ENCODE measurements at places on chromosomes 11 and 22. TPM values are rescaled to one million over a fixed set of nuclear protein-coding genes. Genes with fewer than 3 reads are reported as not detected.

Gene LRRC4C
- not detected for total RNA-seq

Gene HIC2
- total RNA-seq = 9.7 TPM

- no peaks in the 10 kb centered on the region for H3K4me1 ChIP-seq
- H3K27ac ChIP-seq = no peak overlapping the region
- H3K36me3 ChIP-seq = peaks cover 81% of the 10 kb centered on the region
- no peak for DNase-seq
- no peaks in the 10 kb centered on the region for H3K27me3 ChIP-seq
Measured at GRCh38 chr22:31605851-31606585, 56.0 kb downstream of the PISD start.

Gene MN1
- 0.39 TPM for total RNA-seq

DNA sequence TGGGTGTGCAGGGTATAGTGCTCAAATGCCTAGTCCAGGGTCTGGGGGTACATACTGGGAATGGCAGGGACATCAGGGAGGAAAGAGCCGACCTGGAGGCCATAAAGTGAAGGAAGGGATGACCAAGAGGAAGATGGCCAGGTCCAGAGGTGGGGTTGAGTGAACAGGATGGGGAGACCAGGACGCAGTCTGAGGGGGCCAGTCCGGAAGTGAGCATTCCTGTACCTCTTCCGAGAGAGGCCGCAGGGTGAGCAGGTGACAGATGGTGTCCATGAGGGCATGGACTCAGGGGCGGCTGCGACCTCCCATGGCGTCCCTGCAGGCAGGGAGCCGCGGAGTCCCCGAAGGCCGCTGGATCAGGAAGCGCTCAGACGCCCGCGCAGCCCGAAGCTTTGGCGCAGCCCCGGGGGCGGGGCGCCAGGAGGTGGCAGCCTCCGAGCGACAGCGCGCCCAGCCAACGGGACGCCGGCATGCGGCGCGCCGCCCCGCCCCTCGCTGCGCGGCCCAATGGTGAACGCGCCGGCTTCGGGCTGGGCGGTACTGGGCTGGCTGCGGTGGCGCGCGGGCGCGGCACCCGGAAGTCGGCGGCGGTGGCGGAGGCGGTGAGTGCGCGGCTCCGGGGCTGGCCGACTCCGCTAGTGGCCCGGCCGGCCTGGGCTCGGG lies at the start of gene TANGO2:
TANGO2 (plus strand) TSS at position 578 of the 663 bp plus-strand sequence. CDS start 15,689 bp downstream, outside the sequence.
- H3K27me3 ChIP-seq = no peaks in the 10 kb centered on the region
- H3K4me3 ChIP-seq = peak within 1 kb of the TSS; percentile 79
- peak within 1 kb of the TSS; percentile 78 for H3K27ac ChIP-seq

DNA sequence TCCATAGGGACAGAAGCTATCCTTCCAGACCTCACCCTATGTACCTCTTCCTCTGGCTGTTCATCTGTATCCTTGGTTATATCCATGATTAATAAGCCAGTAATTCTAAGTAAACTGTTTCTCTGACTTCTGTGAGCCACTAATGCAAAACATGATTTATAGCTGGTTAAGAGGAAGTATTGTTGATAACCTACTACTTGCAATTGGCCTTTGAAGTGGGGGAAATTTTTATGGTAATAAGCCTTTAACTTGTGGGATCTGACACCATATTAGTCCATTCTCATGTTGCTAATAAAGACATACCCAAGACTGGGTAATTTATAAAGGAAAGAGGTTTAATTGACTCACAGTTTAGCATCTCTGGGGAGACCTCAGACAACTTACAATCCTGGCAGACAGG lies 21.9 kb downstream of the CASP12 start:
- no peak for DNase-seq
- H3K27me3 ChIP-seq = no peaks in the 10 kb centered on the region
- peak overlapping the region; percentile 76 for H3K27ac ChIP-seq
- H3K4me1 ChIP-seq = peaks cover 18% of the 10 kb centered on the region

Gene OR2AG2
- total RNA-seq = not detected

Gene LGALS12
- total RNA-seq = 0.94 TPM

Gene CCDC15
- total RNA-seq = 0.64 TPM

Gene MRGPRE
- not detected for total RNA-seq

Gene MYEOV
- 1.0 TPM for total RNA-seq

DNA sequence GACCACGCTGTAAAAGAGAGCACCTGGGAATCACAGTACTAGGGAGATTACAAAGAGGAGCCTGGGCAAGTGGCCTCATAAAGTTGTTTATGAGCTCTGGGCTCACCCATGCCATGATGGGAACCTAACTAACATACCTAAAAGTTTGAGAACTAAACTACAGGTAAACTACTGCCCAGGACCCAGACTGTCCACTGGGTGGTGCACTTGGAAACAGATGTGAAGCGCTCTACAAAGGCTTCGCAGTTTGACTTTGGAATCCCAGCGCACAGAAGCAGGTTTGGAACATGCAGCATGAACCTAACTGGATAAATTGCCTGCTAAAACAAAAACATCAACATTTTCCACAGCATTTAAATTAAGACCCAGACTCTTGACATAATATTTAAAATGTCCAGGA lies 418.6 kb downstream of the FAM181B start:
- no peak overlapping the region for H3K4me3 ChIP-seq
- no peaks in the 10 kb centered on the region for H3K27me3 ChIP-seq
- no peaks in the 10 kb centered on the region for H3K36me3 ChIP-seq

DNA sequence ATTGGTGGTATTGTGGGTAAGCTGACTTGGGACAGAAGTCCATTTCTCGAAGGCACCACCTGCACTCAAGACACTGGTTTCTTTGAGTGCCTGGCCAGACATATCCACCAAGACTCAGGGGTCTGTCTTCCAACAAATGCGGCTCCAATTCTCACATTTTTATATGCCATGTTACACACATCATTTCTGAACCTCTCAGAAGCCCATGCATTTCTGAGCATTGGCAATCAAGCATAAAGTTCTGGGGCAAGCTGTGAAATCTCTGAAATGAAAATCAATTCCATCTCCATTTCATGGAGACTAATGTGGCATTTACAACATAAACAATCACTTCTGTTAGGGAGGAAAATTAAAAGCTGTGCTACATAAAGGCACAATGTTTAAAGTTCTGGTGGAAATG lies 243.7 kb downstream of the KIRREL3 start:
- no peaks in the 10 kb centered on the region for H3K27me3 ChIP-seq
- H3K4me3 ChIP-seq = no peak overlapping the region
- no peak for DNase-seq
- H3K27ac ChIP-seq = no peak overlapping the region
- H3K36me3 ChIP-seq = no peaks in the 10 kb centered on the region

Gene C11orf97
- not detected for total RNA-seq

Gene RAB36
- total RNA-seq = 0.17 TPM

DNA sequence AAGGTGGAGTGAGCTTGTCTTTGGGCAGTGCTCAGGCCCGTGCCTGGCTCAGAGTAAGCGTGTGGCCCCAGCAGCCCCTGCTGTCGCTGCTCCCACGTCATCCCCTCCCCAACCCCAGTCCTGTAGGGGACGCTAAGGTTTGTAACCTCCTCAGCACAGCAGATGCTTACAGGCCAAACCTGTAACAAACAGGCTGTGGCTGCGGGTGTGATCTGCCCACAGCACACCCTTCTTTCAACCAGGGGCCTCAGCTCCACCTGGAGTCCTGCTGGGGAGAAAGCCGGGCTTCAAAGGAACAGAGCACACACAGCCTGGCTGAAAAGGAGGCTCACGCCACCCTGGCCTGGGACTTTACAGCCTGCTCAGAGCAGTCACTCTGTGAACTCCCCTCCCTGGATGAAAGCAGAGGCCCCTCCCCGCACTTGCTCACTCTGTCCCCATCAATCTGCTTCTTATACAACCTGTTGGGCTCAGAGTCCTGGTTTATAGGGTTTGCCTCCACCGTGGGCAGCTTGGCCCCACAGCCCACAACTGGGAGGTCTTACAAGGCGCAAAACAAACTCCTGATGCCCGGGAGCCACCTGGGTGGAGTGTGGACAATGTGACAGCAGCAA lies 54.3 kb downstream of the SCUBE1 start:
- H3K27me3 ChIP-seq = no peaks in the 10 kb centered on the region
- no peaks in the 10 kb centered on the region for H3K4me1 ChIP-seq
- no peak for DNase-seq
- no peak overlapping the region for H3K4me3 ChIP-seq

DNA sequence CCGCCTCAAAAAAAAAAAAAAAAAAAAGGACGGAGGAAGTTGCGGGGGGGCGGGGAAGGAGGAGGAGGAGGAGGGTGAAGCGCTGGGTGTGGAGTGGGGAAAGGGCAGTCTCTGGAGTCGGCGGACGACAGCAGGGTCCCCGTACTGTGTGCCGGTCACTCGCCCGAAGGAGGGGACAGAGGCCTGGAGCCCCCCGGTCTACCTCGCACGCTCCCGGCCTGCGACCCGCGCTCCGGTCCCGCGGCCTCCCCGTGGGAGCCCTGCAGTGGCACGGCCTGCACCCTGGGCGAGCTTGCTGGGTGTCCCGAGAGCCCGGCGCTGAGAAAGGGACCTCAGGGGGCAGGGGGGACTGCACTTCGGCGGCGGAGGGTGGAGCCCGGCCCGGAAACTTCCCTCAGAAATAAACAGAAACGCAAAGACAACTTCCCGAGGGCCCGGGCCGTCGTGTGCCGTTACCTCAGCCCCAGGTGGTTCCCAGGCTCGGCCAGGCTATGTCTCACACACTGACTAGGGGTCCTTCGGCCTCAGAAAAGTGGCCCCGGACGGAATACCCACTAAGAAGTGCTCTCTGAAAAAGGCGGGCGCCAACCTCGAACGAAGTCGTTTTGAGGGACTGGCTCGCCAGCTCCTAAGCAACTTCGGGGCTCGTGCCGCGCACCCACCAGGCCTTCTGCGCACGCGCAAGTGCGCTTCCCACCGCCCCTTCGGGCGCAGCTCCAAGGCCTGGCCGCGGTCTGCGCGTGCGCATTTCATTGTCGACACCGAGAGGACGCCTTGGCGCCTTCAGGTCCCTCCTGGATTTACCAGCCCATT lies at the start of gene MAJIN:
MAJIN (minus strand) TSS at position 688 of the 813 bp plus-strand sequence. CDS start 12,703 bp downstream, outside the sequence.
- H3K27ac ChIP-seq = peak within 1 kb of the TSS; percentile 33
- no peaks in the 10 kb centered on the region for H3K36me3 ChIP-seq
- H3K4me1 ChIP-seq = peaks cover 10% of the 10 kb centered on the region

Data from CD4-positive, CD25-positive, alpha-beta regulatory T cell (primary cell).